ENCODE measurements at places on chromosomes 1 and 21.

DNA sequence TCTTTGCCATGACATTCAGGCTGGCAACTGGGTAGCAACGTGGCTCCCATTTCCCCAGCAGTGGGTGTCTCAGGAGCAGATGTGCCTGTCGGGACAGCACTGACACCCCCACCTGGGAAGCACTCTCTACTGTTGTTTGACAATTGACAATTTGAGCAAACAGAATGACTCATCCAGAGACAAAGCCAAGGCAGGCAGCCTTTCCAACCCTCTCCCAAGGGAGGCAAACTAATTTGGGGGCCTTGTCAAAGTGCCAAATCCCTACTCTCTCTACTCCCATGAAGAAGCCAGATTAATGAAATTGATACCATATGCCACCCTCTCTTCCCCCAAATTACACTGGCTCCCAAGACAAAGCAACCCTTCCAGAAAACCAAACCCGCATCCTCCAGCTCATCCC is 65.6 kb downstream of the GRIK3 start:
- DNase-seq: no peak

DNA sequence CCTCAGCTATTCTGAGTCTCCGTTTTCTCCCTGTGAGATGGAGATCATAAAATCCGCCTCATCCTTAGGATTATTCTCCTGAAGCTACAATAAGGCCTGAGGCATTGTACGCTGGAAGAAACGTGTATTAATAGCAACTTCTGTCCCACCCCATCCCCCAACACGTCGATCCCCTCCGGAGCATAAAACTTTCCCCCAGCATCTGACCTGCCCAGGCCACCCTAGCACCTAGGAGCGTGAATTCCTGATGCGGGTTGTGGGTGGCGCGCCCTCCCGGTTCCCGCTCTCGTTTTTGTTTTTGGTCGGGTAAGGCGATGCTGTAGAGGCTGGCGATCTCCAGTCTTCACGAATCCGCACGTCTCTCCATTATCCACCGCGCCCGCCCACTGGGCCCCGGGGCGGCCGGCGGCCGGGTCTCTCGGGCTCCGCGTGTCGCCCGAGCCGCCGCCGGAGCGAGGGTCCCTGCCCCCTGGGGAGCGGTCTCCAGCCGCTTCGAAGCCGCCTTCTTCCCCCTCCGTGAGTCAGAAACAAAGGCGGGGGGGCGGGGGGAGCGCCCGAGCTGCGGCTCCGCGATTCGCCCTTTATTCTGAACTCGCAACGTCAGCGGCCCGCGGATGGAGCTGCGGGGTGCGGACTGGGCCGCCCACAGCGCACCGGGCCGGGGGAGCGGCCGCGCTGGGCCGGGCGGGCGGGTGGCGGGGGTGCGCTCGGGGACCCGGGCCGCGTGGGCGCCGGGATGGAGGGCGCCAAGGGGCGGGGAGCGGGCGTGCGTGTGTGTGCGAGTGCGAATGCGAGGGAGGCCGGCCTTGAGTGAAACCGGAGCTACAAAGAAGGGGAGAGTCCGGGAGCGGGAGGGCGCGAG is at the start of gene PLEKHO1:
PLEKHO1 (plus strand) TSS at position 646 of the 862 bp plus-strand sequence. CDS start 342 bp downstream, outside the sequence.
- peak; percentile 89 for DNase-seq

DNA sequence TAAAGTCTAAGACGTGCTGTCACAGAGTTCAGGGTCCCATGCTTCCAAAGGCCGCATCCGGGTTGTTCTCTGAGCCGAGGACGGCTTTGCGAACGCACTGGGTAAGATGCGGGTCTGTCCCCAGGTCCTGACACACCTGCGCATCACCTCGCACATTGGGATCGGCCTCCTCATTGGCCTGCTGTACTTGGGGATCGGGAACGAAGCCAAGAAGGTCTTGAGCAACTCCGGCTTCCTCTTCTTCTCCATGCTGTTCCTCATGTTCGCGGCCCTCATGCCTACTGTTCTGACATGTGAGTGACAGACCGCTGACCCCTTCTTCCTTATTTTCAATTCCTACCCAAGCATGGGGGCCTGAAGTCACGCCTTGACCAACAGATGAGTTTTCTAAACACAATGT is 25.3 kb downstream of the TFF3 start:
- DNase-seq: no peak

- peak; percentile 26 for DNase-seq
Measured at GRCh38 chr1:230215031-230215430, 148.0 kb downstream of the GALNT2 start.

GRCh38 chr1:16418823-16419425 is 18.3 kb downstream of the SPATA21 start:
- DNase-seq: no peak

DNA sequence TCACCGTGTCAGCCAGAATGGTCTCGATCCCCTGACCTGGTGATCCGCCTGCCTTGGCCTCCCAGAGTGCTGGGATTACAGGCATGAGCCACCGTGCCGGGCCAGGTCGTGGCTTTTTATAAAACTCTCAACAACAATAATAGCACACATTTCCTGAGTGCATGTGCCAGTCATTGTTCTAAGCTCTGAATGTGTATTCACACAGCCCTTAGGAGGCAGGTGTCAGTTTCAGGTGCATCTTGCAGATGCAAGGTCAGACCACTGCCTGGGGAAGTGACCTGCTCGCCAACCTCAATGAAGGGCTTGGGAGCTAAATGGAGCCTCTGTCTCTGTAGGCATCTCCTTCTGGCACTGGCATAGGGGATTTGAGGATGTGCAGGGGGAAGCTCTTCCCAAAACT is 1.6 kb upstream of the LEFTY2 start:
- DNase-seq: no peak

DNA sequence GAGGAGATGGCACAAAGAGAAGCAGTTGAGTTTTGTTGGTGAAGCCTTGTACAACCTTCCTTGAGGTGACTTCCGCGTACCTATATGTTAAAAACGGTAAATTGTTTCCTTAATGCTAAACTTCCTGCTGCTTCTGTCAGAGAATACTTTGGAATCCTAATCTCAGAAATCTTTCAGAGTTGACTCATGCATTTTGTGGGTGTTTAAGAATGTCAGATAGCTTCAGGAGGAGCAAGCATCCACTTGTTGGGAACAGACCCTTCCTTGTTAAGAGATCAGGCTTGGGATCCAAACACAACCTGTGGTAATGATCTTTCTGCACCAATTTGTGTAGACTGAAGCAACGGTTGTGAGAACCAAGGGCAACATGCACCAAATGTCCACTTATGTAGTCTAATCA is 29.5 kb downstream of the AK4 start:
- DNase-seq: peak; percentile 85

DNA sequence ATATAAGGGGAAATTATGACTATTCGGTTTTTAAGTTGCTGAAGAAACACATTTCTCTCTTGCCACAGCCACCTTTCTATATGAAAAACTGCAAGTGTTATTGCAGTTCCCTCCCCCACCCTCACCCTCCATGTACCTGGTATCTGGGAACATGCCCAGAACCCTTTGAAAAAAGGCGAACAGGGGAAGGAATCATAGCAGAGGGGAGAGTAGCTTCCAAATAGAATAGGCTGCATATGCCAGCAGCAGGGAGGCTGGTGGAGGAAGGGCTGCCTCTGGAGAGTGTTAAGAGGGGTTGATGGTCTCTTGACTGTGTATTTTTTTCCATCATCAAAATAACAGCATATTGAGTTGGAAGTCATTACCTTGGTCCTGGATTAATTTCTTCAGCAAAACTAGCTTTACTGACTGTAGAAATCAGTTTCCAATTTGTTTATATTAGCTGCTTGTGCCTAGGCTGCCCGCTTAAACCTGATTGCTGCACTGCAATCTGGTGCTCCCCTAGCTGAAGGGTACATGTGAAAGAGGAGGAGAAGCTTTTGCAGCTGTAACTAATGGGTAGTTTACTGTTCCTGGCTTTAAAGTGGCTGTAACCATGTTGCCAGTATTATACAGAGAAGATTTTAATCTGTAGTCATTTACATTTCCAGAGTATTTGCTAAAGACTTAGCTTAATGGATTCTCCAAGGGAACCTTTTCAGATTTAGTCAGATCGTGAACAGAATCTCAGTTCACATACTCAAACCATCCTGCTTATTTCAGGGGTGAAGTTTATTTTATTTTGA is 22.7 kb downstream of the AHCYL1 start:
- DNase-seq: no peak

GRCh38 chr1:198167436-198167934 is 10.7 kb downstream of the NEK7 start:
- DNase-seq: peak; percentile 35

- no peak for DNase-seq
Measured at GRCh38 chr1:112708002-112708448, 1.1 kb upstream of the RHOC start.

- no peak for DNase-seq
Measured at GRCh38 chr1:212271823-212272485, 13.3 kb upstream of the PPP2R5A start.

- no peak for DNase-seq
Measured at GRCh38 chr1:66831529-66832239, 30.6 kb upstream of the INSL5 start.

- no peak for DNase-seq
Measured at GRCh38 chr1:216766633-216767327, 43.6 kb upstream of the ESRRG start.

DNA sequence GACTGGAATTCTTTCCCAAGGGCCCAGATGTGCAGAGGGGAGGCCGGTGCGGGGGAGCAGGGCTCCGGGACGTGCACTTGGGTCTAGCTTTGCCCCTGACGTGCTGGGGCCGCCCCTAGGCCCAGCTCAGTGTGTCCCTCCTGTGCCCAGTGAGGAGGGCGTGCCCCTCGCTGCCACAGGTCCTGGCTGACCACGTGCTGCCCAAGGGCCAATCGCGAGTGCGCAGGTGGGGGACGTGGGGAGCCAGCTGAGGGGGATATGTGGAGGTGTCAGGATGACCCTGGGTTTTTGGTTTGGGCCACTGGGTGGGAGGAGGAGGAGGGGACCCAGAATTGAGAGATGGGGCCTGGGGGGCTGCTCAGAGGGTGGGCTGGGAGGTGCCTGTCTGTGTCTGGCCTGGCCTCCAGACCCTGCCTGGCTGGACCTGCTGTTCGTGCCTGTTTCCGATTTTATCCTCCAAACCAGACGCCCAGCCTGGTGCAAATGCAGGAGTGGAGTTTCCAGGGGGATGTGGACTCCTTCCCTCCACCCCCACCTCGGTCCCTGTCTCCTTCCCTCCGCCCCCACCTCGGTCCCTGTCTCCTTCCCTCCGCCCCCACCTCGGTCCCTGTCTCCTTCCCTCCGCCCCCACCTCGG is 6.1 kb upstream of the RNF223 start:
- peak; percentile 67 for DNase-seq

- DNase-seq: peak; percentile 39
Measured at GRCh38 chr1:178086294-178086693, 7.6 kb upstream of the RASAL2 start.

- no peak for DNase-seq
Measured at GRCh38 chr1:44472620-44473525, 67.8 kb downstream of the RNF220 start.

GRCh38 chr1:206604861-206605260 is 7.4 kb downstream of the EIF2D start:
- no peak for DNase-seq

GRCh38 chr1:227899141-227899819 is 48.5 kb downstream of the WNT9A start:
- DNase-seq: no peak

- DNase-seq: no peak
Measured at GRCh38 chr1:94651076-94651475, 109.5 kb upstream of the F3 start.

- DNase-seq: peak; percentile 16
Measured at GRCh38 chr1:105894006-105894405, 1162.5 kb upstream of the PRMT6 start.

DNA sequence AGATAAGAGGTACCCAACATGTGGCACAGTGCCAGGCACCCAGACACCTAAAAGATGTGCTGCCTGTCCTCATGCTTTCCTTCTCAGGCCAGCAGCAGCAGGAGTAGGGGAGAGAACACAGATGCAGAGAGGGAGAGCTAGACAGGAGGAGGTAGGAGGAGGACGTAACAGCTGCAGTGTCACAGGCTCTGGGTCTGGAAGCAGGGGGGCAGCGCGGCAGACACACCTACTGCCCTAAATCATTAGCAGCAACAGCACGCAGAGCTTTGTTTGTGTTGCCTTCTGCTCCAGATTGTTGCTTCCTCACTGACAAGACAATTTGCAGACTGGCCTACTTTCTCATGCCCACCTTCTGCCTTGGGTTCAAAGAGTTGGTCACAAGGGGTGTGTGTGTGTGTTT is 196.7 kb upstream of the DAB1 start:
- no peak for DNase-seq

GRCh38 chr21:36693489-36694030 is 5.4 kb upstream of the SIM2 start:
- DNase-seq: no peak

DNA sequence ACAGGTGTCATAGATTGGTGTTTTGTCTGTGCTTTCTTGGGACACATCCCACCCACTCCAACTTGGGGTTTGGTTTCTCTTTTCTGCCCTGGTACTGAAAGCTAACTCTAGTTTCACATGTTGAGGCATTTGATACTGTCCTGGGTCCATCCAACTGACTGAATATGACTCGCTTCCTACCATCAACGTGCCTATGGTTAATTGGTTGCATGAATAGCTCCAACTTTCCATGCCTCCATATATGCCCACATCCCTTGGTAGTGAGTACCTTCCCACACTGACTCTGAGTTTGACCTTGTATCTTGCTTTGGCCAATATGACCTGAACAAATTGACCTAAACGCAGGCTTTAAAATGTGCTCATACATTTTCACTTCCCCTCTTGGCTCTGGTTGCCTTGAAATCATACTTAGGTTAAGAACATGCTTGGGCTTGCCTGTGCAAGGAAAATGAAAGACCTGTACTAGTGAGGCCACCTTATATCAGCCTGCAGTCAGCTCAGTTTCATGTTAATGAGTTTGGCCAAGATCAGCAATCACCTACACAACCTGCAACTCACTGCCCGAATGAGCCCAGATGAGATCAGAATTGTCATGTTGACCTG is 81.0 kb upstream of the KCNK2 start:
- DNase-seq: no peak

- peak; percentile 96 for DNase-seq
Measured at GRCh38 chr1:17239420-17239819, 9.5 kb upstream of the PADI3 start.

DNA sequence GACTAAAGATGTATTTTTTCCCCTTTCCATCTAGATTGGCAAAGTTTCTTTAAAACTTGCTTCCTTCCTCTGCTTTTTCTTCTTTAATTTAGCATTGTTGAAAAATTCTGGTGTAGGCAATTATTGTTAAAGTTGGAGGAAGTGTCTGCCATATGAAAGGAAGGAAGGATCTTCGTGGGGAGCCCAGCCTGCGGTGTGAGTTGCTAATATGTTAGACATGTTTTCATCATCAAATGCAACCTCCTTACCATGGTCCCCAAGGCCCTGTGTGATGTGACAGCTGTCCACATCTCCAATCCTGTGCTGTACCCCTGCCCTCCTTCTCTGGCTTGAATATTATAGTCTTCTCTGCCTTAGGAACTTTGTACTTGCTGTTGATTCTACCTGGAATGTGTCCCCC is 81.0 kb upstream of the ZBTB18 start:
- DNase-seq: peak; percentile 15

GRCh38 chr1:84862810-84863251 is 30.2 kb downstream of the LPAR3 start:
- DNase-seq: no peak

Measured in fibroblast of skin of back (primary cell).